Gastroesophageal sphincter (tissue), 4 donors: ENCODE measurements at places on chromosomes 3 and 15.
A peak's percentile ranks its signal among the peaks of the same experiment; 100 is the strongest.

- no peak for ATAC-seq
Measured at GRCh38 chr3:116059421-116060096, 385.7 kb downstream of the LSAMP start.

- ATAC-seq: peak; percentile 79
Measured at GRCh38 chr3:136343873-136344555, 93.9 kb downstream of the PCCB start.

- peak; percentile 50 for ATAC-seq
Measured at GRCh38 chr3:173395073-173395411, 2.5 kb upstream of the NLGN1 start.

- peak; percentile 0 for ATAC-seq
Measured at GRCh38 chr3:157089455-157090221, 70.3 kb downstream of the CCNL1 start.

GRCh38 chr3:140334132-140334929, 343.5 kb upstream of the TRIM42 start:
- ATAC-seq: no peak

DNA sequence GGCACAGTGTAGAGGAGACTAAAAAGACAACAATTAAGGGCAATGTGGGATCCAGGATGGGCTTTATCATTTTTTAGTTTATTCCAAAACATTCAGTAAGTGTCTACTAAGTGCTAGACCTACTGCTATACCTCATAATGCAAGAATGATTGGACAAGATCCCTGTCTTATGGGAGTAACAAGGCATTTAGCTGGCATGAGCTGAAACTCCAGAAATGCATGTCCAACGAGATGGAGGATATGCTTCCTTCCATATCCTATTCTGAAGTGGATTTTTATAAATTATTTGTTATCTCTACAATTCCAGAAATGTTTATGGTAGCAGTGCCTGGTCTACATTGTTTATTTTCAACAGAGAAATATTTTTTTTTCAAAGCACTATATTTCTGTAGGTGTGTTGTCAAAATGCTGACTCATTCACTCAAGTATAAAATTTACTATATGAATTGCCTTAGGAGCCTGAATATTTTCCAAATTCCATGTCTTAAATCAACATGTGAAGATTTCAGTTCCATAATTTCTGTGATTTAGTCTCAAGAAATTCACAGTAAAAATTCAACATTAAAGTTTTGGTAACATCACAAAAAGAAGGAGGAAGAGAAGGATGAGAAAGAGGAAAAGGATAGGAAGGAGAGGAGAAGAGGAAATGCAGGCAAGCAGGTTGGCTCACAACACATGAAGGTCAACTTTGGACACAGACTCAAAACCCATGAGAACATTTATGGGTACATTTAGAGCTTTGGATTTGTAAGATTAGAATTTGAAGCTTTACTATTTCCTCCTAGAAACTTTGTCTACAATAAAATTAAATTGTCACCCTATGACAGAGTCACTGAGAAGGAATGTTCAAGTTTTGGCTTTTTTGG, 88.6 kb downstream of the P3H2 start:
- ATAC-seq: no peak

DNA sequence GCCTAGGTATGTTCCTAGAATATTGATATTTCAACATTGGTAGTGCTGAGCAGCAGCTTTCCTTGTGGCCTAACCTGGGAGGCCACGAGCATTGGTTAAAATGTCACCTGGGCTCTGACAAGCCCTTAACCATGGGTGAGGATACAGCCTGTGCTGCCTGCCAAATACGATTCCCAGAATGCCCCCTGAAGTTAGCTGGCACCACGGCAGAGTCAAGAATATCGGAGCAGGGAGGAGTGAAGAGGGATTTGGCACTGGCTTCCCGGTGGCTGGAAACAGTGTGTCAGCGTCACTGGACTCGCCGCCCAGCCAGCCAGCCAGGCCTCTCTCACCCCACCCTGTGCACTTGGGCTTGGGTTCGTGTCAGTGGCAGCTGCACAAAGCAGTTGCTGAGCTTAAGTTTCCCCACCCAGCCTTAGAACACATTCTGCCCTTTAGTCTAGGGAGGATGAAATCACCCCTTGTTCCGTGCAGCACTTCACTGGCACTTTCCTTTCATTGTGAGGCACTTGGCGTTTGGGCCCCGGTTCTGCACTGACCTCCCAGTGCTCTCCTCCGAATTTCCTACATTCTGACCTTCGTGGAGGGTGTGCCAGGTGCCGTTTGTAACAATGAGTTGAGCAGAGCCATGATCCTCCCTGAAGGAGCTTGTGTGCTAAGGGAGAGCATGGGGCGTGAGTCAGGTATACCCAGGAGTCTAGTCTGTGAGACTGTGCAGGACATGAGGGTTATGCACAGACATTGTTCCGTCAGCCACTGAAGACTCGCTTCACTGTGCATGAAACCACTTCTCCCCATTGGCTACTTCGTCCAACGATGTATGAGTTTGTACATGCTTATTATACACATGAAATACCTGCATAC, 152.8 kb upstream of the BHLHE40 start:
- peak; percentile 80 for ATAC-seq

DNA sequence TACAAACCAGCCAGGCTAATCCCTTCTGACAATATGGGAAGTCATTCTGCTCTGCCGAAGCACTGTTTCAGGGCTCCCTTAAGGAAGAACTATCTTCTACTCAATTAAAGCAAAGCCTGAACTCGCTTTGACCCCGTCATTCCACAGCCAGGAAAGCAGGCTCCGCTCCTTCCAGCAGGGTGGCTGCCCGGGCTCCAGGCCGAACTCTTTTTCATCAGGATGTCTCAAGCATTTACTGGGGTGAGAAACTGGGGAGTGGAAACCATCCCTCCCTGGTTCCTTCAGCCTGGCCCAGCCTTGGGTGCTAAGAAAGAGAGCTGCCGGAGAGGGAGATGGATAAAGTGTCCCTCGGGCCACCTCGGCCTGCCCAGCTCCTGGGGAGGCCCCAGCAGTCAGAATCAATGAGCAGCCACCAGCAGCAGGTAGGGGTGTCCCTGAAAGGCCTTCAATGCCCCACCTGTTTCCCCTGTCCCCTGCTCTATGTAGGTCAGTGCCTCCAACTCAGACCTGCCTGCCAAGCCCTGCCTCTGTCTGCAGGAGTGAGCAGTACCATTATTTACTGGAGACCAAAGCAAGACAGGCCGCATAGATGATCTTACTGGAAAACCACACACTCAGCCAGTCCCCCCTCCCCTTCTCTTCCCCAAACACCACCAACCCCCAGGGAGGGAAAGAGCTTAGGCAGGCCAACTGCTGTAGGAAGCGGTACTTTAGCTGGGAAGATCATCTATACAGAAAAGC, 225.6 kb upstream of the TLE3 start:
- ATAC-seq: peak; percentile 76

DNA sequence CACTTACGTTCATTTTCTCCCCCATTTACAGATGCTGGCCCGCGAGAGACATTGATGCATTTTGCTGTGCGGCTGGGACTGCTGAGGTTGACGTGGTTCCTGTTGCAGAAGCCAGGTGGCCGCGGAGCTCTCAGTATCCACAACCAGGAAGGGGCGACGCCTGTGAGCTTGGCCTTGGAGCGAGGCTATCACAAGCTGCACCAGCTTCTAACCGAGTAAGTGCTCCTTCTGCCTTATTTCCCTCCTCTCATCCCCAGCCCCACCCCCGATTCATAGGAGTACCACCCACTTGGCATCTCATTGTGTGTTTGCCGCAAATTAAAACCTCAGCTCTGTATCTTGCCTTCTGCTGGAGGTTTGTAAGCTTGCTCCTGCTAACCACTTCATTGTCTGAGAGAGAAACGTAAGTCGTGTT, 163.3 kb downstream of the AKAP13 start:
- peak; percentile 55 for ATAC-seq

DNA sequence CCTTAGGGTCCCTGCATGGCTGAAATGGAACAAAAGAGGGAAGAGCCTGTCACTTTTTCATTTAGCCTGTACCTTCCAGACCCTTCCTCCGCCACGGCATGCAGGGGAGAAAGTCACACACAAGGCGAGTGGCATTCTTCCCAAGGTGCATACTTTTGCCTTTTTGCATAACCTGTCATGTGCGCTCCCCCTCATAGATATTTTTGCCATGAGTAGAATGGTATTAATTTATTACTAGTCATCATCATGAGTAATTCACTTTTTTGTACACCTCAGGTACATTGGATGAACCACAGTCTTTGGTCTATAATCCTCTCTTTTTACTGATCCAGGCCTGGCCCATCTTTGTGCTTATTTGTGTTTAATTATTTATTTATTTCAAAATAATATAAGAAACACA, 8.9 kb upstream of the BUB1B start:
- no peak for ATAC-seq

DNA sequence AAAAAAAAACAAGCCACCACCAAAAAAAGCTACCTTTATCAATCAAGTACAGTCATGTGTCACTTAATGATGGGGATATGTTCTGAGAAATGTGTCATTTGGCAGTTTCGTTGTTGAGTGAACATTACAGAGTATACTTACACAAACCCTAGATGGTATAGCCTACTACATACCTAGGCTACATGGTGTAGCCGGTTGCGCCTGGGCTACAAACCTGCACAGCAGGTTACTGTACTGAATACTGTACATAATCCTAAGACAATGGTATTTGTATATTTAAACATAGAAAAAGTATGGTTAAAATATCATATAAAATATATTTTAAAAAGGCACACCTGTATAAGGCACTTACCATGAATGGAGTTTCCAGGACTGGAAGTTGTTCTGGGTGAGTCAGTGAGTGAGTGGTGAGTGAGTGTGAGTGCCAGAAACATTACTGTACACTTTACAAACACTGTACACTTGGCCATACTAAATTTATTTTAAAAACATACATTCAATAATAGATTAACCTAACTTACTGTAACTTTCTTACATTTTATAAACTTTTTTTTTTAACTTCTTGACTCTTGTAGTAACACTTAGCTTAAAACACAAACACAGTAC, 25.9 kb upstream of the JMJD7 start:
- no peak for ATAC-seq

- ATAC-seq: no peak
Measured at GRCh38 chr15:44713006-44713966, 2.0 kb downstream of the B2M start.

- no peak for ATAC-seq
Measured at GRCh38 chr3:88058306-88058580, 562 bp downstream of the CGGBP1 start.

GRCh38 chr3:195395208-195395816, 47.5 kb downstream of the ACAP2 start:
- ATAC-seq: no peak

DNA sequence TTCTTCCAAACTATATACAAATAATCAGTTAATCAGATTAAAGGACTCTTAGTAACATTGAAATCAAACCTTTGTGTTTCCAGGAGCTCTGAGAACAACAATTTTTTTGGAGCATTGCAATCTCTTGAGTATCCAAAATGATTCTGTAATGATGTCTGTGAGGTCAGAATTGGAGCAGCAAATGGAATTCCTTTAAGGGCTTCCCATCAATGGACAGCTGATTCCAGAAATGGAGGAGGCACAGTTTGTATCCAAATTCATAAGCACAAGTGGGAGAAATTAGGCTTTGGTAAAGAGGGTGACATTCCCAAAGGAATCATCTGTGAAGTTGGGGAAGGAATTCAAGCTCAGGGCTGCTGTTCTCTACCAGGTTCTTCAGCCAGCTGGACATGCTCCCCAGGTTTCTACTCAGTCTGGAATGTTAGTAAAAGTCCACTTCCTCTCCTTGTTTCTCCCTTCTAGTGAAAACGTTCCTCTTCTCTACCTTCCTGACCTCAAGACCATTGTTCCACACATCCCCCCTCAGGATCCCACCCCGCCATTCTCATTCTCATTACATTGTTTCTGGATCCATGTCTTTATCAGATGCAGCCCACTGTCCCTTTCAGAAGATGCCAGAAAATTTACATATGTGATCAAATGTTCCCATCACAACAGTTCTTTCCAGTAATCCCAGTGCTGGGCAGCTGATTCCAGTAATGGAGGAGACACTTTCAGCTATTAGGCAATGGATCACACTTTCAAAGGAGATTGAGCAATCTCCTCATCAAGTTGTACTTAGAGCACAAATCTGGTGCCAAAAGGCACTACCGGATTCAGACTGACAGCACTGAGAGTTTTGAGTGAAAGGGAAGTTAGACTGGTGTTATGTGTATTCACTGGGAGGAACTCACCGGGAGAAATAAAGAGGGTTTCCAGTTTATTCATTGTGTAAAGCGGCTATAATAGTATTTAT, 391.3 kb upstream of the TPRG1 start:
- peak; percentile 84 for ATAC-seq

DNA sequence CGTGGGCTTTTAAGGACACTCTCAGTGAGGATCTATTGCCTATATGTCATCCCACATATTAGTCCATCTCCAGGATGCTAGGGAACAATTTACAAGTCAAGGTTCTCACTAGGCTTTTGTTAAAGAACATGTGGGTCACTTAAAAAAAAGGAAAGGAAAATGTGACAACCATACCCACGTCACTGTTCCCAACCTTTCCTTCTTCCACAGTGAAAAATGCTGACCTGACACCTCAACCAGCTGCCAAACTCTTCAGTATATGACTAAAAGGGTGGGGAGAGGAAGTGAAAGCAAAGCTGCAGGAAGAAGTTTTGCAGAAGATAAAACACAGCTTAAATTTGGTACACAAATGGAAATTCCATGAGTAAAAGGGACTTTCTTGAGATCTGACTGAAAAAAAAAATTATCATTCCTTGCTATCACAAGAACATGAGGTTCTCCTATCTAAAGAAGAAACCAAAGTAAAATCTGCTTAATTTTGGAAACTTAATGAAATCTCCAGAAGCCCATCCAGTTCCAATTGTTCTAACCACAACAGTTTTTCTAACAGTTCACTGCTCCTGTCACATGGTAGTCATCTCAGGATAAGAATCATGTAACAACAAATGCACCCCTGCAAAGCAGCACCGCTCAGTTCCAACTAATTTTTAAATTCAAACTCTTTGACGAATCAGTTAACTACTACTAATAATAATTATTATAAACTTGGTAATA, 117.0 kb upstream of the TSPAN3 start:
- ATAC-seq: peak; percentile 86

DNA sequence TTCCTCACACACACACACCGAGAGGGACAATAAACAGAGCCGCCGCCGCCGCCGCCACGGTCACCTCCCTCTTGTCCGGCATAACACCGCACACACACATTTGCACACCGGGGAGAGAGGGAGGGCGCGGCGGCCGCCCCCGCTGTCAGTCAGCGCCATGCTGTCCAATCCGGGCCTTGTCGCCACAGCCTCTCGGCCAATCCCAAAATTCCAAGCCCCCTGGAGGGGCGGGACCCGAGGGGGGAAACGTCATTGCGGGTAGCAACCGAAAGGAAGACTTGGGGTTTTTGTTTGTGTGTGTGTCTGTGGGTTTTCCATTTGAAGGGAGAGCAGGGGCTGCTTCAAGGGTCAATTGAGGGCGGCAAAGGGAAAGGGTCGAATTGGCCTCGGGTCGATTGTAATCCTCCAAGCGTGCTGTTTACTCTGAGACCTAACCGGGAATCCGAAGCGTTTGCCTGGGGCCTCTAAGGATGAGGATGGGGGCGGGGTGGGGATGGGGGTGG, at the start of gene TOP2B:
Gene TOP2B (minus strand): TSS at position 96 of the 503 bp plus-strand sequence. CDS start 610 bp downstream, outside the sequence.
- ATAC-seq: peak; percentile 99

DNA sequence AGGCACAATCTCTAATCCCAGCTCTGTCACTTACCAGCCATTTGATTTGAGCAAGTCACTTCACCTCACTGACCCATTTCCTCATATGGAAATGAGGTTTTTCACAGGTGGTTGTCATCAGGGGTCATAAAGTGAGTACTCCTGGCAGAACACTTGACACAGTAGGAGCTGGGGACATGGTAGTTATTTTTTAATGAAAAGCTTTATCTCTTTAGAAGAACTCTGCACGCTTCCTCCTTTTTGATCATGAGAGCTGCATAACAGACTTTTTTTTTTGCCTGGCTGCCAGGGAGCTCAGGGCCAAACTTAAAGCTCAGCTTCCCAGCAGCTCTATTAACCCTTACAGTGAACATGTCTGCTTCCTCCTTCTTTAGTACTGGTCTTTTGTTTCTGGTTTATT, 8.4 kb downstream of the VWA5B2 start:
- ATAC-seq: no peak
